ENCODE measurements at places on chromosomes 12 and 14.

DNA sequence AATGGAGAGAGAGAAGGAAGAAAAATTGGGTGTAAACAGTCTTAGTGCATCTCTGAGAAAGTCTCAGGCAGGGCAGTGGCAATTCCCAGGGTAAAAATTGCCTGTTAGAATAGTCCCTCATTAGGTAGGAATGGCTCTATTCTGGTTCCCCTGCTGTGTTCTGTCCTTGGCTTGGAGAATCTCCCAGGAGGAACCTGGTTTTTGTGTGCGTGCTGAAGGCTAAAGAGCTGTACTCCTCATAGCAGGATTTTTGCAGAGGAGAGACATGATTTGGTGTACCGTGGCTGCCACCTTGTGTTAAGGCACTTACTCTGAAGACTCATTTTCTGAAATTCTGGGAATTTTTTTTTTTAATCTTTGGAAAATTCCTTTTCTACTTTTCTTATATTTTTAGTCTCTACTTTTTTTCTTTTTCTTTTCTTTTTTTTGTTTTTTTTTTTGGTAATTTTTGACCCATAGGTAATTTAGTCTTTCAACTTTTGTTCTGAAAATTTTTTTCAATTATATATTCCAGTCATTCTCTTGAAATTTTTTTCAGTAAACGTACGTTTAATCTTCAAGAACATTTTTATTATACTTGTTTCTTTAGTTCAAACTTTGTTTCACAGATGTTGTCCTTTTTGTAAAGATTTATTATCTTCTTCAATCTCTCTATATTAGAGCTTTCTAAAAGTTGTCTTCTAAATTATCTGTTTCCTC lies 63.8 kb downstream of the FBXO33 start:
- peak; percentile 62 for DNase-seq

DNA sequence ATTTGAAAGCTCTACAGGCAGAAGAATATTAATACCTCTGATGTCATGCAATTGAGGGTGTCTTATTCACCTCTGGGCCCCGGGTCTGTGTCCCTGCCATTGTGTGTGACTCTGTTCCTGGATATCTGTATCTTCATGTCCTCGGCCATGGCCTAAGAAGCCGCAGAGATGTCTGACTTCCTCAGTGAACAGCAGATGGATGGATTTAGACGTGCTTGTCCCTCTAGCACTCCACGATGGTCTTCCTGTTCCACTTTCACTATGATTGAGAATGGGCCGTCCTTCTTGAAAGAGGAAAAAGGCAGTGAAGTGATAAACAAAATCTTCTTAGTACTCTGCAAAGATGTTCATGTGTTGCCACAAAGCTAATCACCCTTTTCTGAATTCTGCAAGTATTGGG lies 217.4 kb downstream of the SLC41A2 start:
- DNase-seq, result no peak

GRCh38 chr14:95088665-95089064 lies 68.7 kb downstream of the DICER1 start:
- no peak for DNase-seq

GRCh38 chr12:1328391-1328790 lies 266.0 kb downstream of the FBXL14 start:
- DNase-seq, result no peak

DNA sequence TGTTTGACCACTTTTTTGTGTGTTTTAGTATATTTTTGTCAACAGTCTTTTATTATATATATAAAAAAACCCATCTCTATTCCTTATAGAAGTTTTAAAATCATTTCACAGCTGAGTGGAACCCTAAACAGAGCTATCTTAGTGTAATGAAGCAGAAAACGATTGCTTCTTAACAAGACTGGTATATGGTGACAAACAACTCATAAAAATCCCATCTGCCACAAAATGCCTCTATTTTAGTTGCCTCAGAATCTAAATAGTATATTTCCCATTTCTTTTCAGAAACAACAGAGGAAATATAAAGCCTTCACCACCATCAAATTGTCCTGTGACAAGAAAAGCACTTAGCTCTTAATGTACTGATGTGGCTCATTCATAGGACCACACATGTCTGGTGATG lies 322.4 kb downstream of the ATP23 start:
- DNase-seq, result no peak

DNA sequence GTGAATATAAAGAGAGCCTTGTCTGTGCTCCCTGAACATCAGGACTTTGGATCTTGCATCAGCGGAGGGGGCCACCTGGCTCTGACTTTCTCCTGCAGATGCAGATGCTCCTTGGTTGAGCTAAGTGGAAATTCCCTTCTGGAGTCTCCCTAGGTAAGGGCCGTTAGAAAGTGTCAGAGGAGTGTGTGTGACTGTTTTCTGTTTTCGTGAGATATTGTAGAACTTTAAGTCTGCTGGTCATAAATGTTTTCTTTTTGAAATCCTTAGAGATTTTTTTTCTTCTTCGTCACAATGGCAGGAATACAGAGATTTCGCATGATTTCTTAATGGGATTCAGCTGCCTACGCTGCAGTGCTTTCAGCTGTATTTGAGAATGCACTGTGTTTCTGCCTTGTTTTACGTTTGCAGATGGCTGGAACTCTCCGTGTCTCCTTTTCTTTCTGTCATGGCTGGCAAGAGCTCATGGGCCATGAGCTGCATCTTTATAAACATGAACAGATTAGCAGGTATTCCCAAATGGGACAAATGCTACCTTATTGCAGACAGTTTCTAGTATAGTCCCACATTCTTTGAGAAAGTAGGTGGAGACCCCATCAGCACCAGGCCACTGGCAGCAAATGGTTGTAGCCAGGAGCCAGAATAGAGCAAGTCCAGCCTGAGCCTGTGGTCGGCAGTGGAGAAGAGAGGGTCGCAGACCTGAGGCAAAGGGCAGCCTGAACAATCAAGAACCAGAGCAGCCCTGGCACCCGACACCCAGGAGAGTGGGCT lies 76.2 kb upstream of the FRMD6 start:
- no peak for DNase-seq

DNA sequence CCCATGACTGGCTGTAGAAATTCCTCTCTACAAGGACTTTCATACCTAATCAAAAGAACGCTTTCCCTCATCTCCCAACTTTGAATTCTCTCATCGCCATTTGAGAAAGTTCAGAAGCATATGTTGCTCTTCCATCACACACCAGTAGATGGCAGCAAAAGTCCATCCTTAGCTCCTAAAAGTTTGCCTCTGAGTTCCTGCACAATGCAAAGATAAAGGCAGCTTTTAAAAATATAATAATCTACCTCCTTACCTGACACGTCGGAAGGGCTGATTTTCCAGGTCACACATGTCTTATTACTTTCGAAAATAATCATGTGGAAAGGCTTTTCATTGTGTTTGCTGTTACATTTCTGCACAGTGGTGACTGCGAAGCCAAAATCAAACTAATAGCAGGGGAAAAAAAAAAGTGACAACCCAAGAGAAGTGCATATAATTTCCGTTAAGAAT lies 456.7 kb upstream of the SEL1L start:
- peak; percentile 51 for DNase-seq

- no peak for DNase-seq
Measured at GRCh38 chr14:96586056-96586455, 83.9 kb downstream of the PAPOLA start.

- peak; percentile 65 for DNase-seq
Measured at GRCh38 chr12:19382111-19382526, 57.2 kb upstream of the AEBP2 start.

- DNase-seq, result peak; percentile 82
Measured at GRCh38 chr12:53508534-53509170, 1.4 kb upstream of the NPFF start.

DNA sequence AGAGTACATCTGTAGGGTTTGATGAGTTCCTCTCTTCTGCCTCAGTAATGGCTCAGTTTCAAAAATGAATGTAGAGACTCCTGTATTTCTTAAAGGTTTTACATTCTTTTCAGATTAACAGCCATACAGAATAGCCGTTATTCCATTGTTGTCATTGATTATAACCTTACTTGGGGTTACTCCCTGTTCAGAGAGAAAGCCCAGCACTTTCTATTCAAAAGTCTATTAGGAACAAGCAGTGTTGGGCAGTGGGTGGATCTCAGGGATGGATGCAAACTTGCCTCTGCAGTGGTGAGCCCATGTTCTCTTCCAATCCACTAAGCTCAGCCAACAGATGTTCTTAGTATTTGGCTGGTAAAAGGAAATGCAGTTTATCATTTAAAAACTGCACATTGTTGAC lies 342.6 kb upstream of the E2F7 start:
- DNase-seq, result no peak

GRCh38 chr14:55975281-55975910 lies 142.8 kb upstream of the PELI2 start:
- DNase-seq, result no peak

- no peak for DNase-seq
Measured at GRCh38 chr12:78204926-78205325, 374.2 kb downstream of the NAV3 start.

- no peak for DNase-seq
Measured at GRCh38 chr14:39302124-39302810, 68.6 kb downstream of the MIA2 start.

GRCh38 chr12:45669792-45670191 lies 59.7 kb upstream of the ARID2 start:
- DNase-seq, result no peak

Data from Calu3 (cell line).